ENCODE measurements at places on chromosomes 6 and 20.

GRCh38 chr6:41428996-41429421 lies 93.6 kb downstream of the NCR2 start:
- peak; percentile 35 for DNase-seq

GRCh38 chr6:75852721-75853120 lies 103.7 kb downstream of the MYO6 start:
- no peak for DNase-seq

GRCh38 chr6:105898286-105898685 lies 187.8 kb upstream of the PRDM1 start:
- DNase-seq = no peak

DNA sequence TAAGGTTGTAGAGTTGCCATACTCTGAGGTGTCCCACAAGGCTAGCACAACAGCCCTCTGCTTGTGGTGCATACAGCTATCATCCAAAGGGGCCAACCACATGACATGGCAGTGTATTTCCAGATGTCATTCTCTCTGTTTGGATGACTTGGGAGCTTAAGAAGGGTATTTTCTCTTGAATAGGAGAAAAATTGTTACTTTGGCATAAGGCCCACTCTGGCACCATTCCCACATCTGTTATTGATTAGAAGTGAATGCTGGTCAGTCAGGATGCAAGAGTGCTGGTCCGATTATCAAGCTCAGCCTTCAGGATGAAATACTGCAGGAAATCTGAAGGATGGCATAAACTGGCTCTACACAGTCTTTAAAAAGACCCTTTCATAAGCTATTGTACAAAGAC lies 83.6 kb upstream of the C20orf144 start:
- DNase-seq = no peak

DNA sequence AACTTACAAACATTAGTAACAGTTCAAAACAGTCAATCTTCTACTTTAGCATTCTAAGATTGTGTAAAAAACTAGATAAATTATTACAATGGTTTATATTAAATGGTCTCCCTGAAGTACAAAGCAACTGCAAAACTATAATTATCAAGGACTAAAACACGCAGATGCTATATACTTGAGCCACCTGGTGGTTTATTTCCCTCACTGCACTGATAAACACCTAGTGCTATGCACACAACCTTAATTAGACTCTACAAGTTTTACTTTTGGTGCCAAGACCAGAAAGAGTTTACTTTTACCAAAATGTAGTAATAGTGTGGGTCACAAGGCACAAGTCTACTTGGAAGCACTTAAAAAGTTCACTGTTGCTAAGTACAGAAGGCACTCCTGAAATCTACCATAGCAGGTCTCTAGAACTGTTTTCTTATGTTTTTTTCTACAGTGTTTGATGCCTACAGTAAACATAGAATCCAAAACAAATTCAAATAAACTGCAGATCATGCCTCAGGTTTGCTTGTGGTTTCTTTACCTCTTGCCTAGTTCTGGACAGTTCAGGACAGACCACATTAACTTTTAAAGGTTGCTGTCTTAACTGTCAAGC lies 49.2 kb downstream of the GMDS start:
- peak; percentile 11 for DNase-seq

All from activated CD4-positive, alpha-beta T cell treated with anti-CD3 and anti-CD28 coated beads, Interleukin-2, amount 50 U/mL, for 4 hours (primary cell).